HT-29 (cell line): ENCODE measurements at places on chromosomes 16 and 17. TPM values are rescaled to one million over a fixed set of nuclear protein-coding genes. Genes with fewer than 3 reads are reported as not detected.

DBNDD1 gene
- total RNA-seq = 15.8 and 19.9 TPM in 2 replicates

SOX9 gene
- 66.6 and 82.5 TPM in 2 replicates for total RNA-seq

CDH1 gene
- total RNA-seq = 219 and 251 TPM in 2 replicates

TMEM238L gene
- total RNA-seq = 4.7 and 4.8 TPM in 2 replicates

GRAPL gene
- total RNA-seq = not detected in 2 replicates

PRCD gene
- not detected in 2 replicates for total RNA-seq

CCDC78 gene
- total RNA-seq = 22.9 and 30.6 TPM in 2 replicates

MMD gene
- total RNA-seq = 20.2 and 23.9 TPM in 2 replicates

- no peak for DNase-seq
These were observed 111.9 kb downstream of the XYLT1 start for GRCh38 chr16:17358846-17359245.

DNA sequence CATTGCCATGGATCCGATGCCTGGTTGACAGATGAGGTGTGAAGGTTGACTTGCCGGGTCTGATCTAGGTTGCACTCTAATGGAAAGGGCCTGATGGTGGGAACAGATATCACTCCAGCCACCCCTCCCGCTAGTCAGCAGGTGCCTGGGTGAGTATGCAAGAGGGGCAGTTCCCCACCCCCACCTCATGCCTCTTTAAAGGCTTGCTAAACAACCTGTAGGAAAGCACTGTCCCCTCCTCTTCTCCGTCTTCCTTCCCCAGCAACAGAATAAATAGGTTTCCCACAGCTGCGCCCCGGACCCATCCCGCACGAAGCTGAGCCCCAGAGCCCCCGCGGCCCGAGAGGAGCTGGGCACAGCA, 746 bp upstream of the TMEM132E start:
- no peak for DNase-seq

GRCh38 chr16:3152027-3152276, 17.1 kb downstream of the ZNF213 start:
- DNase-seq = no peak

DNA sequence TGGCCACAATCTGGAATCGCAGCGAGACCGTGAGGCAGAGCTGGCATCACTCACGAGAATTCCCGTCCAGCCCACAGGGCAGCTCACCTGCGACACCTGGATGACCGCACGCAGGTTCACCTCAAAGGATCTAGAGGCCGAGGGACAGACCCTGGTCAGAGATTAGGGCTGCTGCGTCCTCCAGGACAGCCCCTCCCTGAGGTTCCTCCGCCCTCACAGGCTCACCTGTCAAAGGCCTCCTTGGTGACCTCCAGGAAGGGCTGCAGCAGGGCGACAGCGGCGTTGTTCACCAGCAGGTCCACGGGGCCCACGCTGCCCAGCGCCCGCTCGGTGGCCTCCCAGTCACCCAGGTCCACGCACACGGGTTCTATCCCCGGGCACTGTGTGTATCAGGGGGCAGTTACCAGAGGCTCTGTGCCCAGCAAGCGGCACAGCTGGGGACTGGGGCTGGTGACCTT, 834 bp downstream of the DCXR start:
- DNase-seq = no peak

DNA sequence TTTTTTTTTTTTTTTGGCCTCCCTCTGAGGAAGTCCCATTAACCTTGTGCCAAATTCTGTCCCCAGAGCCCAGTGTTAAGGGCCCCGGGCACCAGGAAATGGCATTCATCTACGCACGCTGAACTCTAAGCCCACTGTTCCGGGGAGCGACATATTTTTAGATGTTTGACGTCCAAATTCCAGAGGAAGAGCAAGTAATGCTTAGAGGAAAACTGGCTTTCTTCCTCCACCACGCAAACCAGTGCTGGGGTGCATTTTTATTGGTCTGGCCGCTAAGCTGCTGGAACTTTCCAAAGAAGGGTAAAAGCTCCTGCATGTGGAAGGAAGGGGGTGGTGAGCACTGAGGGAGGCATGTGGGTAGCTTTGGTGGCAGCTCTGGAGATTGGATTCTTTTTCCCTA, 8.3 kb downstream of the WFDC1 start:
- no peak for DNase-seq

GRCh38 chr17:72176951-72177660, 56.3 kb downstream of the SOX9 start:
- DNase-seq = peak; percentile 1

GRCh38 chr17:57106107-57106835, 21.2 kb downstream of the AKAP1 start:
- peak; percentile 71 for DNase-seq

DNA sequence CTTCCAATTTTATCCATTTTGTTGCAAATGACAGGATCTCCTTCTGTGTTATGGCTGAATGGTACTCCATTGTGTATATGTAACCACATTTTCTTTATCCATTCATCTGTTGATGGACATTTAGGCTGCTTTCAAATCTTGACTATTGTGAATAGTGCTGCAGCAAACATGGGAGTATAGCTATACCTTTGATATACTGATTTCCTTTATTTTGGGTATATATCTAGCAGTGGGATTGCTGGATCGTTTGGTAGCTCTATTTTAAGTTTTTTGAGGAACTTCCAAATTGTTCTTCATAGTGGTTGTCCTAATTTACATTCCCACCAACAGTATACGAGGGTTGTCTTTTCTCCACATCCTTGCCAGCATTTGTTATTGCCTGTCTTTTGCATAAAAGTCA, 67.8 kb downstream of the BRIP1 start:
- DNase-seq = no peak

- no peak for DNase-seq
These were observed 1.8 kb upstream of the SHISA9 start for GRCh38 chr16:12899529-12900143.

GRCh38 chr17:81448950-81449349, 53.7 kb downstream of the BAHCC1 start:
- no peak for DNase-seq

DNA sequence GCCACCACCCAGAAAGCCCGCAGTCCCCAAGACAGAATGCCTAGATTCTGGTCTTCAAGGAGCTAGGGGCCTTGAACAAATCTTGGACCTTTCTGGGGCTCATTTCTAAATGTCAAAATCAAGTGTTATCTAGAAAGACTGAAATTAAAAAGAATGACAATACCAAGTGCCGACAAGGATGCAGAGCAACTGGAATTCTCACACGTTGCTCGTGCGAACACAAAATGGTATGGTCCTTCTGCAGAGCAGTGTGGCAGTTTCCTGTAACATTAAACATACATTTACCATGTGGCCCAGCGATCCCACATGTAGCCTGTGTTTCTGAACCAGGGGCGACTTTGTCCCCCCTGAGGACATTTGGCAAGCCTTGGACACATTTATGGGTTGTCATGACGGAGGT, 137.9 kb downstream of the GAS7 start:
- DNase-seq = no peak

DNA sequence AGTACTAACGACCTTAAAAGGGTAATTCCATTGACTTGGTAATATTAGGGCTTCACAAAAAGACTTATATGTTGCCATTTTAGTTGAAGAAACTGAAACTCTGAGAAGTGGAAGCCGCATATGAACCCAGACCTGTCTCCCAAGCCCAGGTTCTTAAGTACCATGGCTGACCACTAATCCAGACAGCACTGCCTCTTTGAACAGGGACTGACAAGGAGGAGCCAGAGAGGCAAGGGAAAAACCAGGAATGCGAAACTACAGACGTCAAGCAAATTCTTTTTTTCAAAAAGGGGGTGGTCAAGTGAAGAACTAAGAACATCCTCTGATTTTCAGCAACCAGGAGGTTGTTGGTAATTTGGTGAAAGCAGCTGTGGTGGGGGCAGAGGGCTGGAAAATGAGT, 15.2 kb downstream of the CYB5D1 start:
- DNase-seq = no peak

- no peak for DNase-seq
These were observed 33.2 kb downstream of the UBE2O start for GRCh38 chr17:76419576-76420260.

DNA sequence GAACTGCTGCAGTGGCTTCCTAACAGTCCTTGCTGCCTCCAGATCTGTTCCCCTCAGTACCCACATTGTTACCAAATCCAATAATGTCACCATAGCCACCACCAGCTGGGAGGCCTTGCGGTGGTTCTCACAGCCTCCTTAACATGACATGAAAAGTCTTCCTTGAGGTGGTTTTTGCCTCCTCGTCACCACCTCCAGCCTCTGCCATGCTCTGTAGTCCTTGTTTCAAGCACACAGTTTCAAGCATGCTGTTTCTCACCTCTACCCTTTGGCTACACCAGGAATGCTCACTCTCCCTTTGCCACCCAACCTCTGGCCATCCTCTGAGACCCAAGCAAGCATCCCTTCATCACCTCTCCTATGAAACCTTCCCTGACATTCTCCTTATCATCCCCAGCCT, 47.2 kb downstream of the DNAH9 start:
- no peak for DNase-seq

DNA sequence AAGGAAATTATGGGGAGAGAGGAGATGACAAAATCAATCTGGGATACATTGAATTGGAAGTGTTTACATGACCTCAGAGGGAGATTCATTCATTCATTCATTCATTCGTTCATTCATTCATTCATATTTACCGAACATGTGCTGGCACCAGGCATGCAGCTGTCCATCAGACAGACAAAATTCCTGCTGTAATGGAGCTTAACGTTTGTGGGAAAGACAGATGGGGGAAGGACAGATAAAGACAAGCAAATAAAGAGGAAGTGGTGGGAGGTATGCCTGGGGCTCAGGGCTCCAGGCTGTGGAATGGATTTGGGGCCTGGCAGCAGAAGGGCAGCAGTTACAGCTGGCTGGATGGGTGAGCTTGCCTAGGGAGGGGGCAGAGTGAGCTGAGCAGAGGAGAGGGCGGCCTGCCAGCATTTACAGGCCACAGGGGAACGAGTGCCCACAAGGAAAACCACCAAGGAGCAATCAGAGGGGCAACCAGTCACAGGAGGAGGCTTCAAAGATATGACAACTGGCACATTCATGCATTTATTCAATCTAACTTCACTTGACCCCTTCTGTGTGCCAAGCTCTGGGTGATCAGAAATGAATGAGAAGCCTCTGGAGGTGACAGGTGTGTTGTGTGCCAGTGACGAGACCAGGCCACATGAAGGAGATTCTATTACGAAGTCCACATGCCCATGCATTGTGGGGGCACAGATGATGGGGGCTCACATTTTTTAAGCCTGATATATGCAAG, 48.5 kb downstream of the ARHGAP27 start:
- no peak for DNase-seq

DNA sequence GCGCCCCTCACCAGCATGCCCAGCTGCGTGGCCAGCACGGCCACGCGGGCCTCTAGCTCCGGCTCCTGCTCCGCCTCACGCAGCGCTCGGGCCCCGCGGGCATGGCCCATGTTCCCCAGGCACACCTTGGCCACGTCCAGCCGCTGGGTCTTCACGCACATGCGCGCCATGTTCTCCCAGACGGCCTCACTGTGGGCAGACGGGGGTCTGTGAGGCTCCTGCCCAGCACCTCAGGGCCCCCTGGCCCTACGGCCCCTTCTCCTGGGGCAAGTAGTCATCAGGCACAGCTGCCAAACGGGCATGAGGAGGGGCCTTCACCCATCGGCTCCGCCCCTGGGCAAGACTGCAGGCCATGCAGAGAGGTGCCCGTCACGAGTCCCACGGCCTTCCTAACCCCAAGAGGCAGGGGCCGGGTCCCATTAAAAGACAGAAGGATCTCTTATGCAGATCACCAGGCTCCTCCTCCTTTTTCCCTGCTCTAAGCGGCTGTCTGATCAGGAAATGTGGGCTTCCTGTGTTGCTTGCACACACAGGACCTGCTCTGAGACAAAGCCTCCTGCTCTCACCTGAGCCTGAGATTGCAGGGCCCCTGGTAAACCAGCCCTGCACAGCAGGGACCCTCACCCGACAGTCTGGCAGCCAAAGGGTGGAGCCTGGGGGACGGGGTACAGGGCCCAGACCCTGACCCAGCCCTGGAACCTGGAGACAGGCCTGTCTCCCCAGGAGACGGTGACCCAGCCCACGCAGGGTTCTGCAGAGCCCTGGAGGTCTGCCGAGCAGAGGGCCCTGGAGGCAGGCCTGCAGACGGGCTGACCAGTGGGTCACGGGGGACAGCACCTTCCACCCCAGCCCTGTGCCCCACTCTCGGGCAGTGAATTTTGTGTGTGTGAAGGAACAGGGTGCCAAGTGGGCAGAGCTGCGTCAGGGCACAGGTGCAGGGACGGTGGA, 6.6 kb upstream of the TMEM204 start:
- DNase-seq = no peak

- no peak for DNase-seq
These were observed 3.4 kb downstream of the CACNA1H start for GRCh38 chr16:1156055-1156982.

- no peak for DNase-seq
These were observed 20.7 kb upstream of the IL21R start for GRCh38 chr16:27381236-27381635.

DNA sequence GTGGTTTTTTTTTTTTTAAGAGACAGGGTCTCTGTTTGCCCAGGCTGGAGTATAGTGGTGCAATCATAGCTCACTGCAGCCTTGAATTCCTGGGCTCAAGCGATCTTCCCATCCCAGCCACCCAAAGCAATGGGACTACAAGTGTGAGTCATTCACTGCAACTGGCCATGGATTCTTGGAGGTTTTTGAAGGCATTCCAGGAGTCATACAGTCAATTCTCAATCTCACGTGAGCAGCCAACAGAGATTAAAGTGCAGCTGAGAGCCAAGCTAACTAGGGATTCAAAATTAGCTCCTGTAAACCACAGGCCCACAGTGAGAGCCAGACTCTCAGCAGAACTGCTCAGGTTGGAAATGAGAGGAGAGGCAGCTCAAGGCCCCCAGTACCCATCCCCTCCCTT, 30.2 kb downstream of the XPO6 start:
- DNase-seq = peak; percentile 10

- no peak for DNase-seq
These were observed 10.5 kb downstream of the PIMREG start for GRCh38 chr17:6454495-6455320.

GRCh38 chr17:57986841-57987580, 1.0 kb downstream of the VEZF1 start:
- peak; percentile 63 for DNase-seq
